ENCODE measurements at places on chromosomes 2 and 18.

DNA sequence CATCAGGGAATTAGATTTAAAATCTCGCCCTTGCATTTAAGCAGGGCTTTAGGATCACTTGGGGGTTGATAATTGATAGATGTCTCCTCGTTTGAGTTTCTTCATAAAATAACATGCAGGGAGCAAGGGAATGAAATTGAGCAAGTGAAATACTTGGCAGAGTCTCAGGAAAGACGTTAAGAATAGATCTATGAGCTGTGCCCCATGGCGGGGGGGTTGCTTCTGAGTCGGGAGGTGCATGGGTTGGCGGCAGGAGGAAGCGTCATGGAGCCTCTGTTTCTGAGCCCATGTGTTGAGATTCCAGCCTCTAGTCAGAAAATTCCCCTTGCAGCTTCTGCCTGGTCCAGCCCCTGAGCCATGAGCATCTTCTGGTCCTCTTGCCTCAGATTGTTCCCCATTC, 82.0 kb downstream of the APOB start:
- DNase-seq, result no peak

- DNase-seq, result no peak
These were observed 9.9 kb downstream of the NCAPH start for GRCh38 chr2:96345438-96345837.

- no peak for DNase-seq
These were observed 26.6 kb upstream of the DUSP2 start for GRCh38 chr2:96171831-96172230.

DNA sequence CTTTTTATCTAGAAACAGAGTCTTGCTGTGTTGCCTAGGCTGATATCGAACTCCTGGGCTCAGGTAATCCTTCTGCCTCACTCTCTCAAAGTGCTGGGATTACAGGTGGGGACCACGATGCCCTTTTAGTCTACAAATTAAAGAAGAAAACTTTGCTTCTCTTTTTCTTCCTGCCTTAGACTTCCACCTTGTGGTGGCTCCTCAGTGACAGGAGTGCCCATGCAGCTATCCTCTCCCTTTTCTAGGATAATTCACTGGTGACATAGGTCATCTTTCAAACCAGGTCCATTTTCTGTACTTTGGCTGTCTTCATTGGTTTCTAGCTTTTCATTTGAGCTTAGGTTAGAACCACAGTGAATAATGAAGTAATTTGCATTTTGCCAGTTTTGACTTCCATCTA, 13.6 kb downstream of the DCAF17 start:
- DNase-seq, result no peak

GRCh38 chr2:71995067-71995665, 152.5 kb downstream of the CYP26B1 start:
- DNase-seq, result no peak

GRCh38 chr2:236972491-236973342, 113.0 kb upstream of the COPS8 start:
- no peak for DNase-seq

DNA sequence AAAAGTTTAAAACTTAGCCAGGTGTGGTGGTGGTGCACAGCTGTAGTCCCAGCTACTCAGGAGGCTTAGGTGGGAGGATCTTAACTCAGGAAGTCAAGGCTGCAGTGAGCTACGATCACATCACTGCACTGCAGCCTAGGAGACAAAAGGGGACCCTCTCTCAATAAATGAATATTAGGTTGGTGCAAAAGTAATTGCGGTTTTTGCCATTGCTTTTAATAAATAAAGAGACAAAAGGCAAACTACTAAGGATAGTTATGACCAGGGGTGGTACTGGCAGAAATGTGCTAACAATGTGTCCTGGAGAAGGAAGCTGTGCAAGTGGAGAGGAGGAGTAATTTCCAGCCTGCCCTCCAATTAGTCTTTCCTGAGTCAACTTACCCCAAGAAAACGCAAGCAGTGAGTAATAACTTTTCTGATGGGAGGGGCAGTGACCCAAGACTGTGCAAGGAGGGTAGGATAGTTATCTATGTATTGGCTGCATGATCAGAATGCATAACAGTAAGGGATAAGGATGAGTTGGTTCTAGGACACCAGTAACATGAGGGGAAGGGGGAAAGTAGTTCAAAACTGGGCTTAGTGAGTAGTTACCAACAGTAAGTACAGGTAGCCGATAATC, 1.5 kb downstream of the EXOC6B start:
- DNase-seq, result no peak

GRCh38 chr2:46122318-46122976, 174.8 kb upstream of the EPAS1 start:
- DNase-seq, result no peak

GRCh38 chr2:143463719-143464118, 334.5 kb downstream of the ARHGAP15 start:
- no peak for DNase-seq

DNA sequence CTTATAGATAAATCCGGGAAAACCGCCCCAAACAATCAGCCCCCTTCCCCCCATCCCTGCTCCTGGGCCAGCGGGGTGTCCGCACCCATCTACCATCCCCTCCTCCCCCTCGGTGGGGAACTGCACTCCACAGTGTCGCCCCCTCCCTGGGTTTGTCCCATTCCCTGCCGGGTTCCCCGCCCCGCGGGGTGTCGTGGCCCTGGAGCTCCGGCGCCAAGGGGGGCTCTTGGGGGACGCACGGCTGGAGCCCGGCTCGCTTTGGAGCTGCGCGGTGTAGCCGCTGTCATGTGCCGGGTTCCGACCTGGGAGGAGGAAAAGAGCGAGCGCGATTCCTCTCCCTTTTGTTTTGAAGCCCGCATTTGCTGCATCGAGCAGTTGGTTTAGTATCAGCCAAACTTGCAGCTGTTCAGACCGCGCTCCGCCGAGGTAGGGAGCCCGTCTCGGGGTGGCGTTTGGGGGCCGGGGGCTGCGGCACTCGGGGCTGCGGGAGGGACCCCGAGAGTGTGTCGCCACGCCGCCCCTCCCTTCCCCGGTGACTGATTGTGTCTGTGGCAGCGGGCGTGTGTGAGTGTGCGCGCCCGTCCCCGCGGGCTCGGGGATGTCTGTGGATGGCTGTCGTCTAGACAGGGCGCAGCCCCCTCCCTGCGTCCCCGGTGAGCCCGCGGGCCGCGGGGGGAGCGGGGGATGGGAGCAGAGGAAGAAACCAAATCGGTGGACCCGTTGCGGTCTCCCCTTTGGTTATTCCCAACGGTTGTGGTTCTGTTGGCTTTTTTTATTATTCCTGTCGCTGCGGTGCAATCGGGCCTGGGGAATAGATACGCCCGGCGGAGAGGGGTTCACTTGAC, 797 bp downstream of the CTIF start:
- DNase-seq, result no peak

GRCh38 chr18:48736321-48737260, 197.8 kb downstream of the CTIF start:
- DNase-seq, result no peak

GRCh38 chr2:144447535-144447934, 72.4 kb downstream of the ZEB2 start:
- no peak for DNase-seq

DNA sequence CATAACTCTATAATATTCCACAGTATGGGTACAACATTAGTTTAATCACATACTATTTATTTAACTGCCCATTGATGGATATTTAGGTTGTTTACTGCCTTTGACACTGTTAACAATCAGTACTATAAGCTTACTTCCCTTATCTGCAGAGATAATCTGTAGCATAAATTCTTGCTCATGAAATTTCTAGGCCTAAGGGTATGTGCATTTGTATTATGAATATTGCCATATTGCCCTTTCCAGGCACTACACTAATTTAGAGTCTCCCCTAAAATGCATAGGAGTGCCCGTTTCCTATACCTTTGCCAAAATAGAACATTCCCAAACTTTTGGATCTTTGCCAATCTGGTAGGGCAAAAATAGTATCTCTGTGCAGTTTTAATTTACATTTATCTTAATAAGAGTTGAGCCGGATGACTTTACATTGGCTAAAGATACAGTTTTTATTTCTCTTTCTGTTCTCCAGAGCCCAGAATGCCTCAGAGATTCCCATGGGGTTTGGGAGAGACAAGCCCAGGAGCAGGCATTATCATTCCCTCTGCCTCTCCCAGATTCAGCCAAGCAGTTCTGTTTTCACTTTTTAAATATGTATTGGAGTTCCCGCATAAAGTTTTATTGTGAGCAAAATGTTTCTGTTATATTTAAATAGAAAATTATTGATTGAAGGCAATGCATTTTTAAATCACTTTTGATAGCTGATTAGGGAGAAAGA, 102.8 kb downstream of the CAPN13 start:
- DNase-seq, result no peak

DNA sequence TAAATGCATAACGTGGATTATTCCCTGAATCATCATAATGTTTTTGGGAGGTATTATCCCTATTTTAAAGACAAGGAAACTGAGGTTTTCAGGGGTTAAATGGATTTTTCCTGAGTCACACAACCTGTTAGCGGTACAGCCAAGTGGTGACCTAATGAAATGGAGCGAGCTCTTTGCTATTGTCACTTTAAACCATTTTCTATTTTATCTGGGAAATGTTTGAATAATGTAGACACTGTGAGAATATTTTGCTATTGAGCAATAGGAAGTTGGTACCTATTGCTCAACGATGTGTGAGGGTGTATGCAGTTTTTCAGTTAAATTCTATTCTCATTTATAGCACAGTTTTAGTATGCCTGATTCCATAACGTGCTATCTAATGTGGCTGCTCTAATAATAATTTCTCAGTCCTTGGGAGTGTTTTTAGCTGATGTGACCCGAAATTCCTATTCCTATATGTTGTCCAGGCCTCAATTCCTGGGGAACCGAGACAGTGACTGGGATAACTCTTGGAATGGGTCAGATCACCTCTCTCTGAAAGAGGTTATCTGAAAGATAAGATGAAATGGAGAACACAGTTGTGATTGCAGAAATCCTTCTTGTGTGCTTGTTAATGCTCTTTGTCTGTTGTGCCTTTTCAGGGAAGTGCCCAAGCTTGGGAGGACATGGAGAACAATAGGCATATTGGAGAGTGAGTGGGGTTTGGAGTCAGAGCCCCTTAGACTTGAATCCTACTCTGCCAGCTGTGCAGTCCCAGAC, 38.4 kb downstream of the ABCB11 start:
- DNase-seq, result no peak

GRCh38 chr18:80191264-80191663, 56.0 kb downstream of the PARD6G start:
- DNase-seq, result no peak

DNA sequence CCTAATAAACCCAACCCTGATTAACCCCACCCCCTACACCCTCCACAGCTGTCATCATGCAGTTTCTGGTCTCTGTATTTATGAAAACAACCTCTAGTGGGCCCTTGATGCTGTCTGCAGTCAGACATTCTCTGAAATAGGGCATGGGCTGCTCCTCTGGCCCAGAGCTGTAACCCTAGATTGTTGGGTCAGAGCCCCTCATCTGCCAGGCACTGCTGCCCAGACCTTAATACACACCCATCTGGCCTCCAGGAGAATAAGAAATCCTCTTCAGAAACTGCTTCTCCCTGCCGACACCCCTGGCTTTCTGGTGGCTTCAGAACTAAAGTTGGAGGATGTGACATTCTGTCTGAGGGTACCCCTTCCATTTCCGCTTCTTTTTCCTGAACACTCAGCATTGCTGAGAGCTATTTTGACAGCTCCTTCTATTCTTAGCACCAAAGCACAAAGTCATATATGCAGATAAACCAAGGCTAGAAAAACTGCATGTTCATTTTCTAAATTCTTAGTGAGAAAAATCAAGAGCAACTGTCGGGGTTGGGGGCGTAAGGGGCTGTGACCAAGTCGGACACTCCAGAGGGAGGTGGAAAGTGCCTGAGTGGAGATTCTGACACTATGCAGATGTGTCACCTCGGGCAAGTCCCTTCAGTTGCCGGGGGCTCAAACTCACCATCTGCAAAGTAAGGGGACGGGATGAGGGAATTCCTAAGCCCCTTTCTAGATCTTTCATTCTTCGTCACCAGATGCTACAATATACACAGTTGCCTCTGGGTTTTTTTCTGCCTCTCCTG, 28.7 kb downstream of the SRSF7 start:
- no peak for DNase-seq

GRCh38 chr2:233168445-233168844, 83.0 kb upstream of the ATG16L1 start:
- DNase-seq, result no peak

GRCh38 chr2:61177727-61178549, 15.9 kb downstream of the C2orf74 start:
- no peak for DNase-seq

DNA sequence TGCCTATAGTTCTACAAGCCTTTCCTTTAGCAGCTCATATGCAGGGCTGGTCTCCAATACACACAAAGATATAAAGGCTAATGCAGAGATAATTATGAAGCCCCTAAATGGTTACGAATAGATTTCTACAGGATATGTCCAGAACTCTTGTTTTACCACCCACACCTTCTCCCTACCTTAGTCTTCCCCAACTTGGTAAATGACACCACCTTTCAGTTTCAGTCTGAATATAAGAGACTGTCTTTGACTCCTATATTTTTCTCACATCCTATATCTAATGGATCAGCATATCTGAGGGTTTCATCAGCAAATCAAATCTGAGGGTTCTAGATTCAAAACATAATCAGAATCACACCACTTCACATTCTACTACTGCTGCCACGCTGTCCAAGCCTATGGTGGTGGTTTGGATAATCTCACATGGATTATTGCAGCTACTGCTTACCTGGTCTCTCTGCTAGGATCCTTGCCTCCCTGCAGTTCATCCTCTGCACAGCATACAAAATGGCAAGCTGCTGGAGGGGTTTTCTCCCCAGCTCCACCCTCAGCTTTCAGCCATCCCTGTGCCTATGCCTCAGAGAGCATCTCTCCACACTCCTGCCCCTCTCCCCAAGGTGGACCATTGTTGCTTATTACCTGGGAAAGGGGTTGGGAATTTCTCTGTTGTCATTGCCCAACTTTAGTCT, 178.0 kb upstream of the SPOPL start:
- DNase-seq, result no peak

DNA sequence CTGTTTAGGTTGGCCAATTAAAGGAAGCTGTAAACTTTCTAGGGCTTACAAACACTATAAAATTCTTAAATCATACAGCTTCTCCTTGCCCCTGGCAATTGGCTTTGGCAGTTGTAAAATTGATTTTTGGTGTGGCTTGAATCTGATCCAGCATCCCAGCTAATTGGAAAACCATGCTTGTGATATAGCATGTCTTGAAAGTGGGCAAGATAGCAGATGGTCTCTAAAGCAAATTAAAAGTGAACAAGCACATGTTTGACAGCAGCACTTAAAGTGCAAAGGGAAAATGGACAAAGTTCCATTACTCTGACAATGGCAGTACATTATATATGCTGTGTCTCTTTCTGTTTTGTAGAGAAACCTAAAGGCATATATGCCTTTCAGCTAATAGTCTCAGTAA, 302.9 kb upstream of the NXPH2 start:
- DNase-seq, result no peak

Data from cerebellar nuclear complex (tissue), 1 donor.